ENCODE measurements at places on chromosomes 4 and X.

DNA sequence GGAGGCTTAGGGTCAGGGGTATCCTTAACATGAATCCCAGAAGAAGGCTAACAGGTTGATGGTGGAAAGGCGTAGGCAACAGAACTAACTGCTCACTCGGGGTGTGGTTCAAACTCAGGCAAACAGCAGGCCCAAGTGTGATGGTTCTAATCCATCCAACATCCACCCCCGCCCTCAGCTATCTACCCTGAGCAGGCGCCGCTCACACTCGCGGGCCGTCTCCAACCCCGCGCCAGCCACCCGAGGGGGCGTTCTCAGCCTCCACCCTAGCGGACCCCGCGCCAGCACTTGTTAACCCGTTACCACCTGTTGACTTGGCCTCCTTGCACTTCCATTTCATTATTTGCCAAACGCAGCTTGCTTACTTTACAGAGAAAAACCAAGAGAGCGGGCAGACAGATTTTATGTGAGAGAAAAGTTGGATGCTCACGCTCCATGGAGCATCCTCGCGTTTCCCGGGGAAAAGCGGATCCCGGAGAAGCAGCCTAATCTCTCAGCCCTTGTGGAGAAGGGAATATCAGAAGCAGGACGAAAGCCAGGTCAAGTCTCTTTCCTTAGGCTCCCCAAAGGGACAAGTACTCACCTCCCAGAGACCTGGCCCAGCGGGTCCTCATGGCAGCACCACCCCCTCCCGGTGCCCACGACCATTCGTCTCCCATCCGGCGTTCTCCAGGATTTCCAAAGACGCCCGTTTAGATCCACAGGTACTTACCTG is 773 bp downstream of the SNCA start:
- no peak for DNase-seq

GRCh38 chrX:43720082-43720481 is 64.0 kb downstream of the MAOA start:
- DNase-seq, result no peak

DNA sequence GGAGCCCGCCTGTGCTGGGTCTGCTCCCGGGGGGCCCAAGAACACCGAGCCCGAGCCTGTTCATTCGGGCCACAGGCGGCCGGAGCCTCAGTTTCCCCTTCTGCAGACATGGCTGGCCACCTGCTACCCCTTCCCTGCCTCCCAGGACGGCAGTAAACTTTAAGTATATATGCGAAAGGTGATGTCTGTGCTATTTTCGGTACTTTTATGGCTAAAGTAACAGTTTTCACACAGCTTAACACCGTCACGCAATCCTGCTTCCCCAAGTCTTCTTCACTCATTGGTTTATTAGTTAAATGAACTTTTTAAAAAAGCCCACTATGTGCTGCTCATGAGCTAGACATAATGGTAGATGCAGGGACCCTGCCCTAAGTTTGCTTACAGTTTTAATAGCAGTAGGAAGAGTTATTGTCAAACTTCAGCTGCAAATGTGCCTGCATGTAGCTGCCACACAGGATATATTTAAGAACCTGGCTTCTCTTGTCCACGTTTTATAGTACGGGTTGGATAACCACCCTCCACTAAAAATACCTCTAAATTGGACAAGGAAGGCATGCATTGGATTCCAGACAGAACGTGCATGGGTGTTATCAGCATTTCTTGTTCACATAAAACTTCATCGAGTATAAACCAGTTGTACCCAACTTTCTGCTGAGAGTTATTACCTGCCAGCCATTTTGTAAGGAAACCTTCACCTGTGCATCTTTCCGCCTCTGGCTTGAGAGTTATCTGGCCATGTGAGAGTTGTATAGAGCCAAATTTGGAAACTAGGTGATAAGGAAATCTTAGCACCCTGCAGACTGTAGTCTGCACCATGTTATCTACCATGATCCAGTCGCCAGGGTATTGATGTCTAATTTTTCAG is 741 bp downstream of the ANAPC4 start:
- DNase-seq, result no peak

DNA sequence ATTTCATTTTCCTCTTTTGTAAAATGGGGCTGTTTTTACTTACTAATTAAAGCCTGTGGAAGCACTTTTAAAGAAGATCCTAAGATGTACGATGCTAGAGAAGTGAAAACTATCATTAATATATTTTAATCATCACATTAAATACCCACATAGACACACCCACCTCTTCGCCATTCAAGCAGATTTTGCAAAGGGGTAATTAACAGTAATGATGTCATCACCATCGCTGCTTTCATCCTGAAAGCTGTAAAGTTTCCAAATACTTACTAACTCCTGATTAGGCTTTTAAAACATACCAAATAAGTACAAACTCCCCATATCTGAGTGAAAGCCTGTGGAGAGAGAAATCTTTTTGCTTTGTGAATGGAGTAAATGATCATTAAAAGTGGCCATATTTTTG is 17.6 kb upstream of the NYX start:
- no peak for DNase-seq

GRCh38 chr4:76546759-76547742 is 112.0 kb downstream of the SHROOM3 start:
- DNase-seq, result no peak

DNA sequence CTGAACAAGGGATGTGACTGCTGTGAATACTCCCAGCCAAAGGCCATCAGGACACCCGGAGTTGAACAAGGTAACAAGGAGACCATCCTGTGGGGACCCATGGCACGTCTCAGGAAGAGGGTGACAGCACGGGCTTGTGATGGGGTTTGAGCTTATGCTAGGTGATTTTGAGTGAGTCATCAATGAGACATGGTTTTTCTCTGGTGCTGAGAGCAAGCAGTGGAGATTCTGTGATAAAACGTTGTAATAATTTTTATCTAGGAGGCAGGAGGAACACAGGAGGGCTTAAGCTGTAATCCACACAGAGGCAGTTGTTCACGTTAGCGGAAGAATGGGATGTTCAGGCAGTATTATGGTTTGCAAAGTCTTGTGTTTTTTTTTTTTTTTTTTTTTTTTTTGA is 36.0 kb downstream of the TRIML1 start:
- no peak for DNase-seq

GRCh38 chr4:173362666-173363065 is 8.1 kb upstream of the SAP30 start:
- DNase-seq, result no peak

DNA sequence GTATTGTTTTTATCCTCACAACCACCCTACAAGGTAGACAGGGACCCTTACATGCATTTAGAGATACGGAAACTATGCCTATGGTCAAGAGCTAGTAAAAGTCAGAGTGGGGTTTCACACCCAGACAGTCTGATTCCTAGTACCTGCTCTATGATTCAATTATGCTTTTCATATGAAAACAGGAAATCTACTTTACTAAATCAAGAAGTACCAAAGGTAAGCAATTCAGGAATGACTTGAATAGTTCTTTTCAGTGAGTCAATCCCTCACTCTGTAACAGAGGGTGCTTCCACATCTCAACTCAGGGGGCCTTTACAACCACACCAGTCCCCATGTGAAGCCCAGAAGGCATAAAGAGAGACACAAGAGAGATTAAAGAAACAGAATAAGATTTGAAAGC is 191.4 kb downstream of the PPP3CA start:
- DNase-seq, result no peak

GRCh38 chr4:113436360-113436759 is 325.2 kb downstream of the CAMK2D start:
- DNase-seq, result no peak

DNA sequence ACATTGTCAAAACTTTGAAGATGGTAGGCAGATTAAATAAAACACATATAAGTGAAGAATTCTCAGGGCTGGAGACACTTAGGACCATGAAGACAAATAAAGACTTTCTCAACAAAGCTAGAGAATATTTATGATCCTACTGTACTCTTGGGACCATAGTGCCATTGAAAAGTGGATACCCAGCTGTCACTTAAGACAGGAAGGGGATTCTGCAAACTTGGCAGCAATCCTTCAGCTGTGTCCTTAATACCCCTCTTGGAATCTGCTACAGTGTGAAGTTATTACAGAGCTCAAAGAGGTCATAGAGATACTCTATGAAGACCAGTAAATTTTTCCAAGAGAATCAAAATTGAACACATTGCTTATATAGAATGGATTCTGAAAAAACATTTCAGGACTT is 24.3 kb downstream of the PDE5A start:
- DNase-seq, result no peak

Measured in GM12878 (cell line).